Esophagus squamous epithelium (tissue), 5 donors: ENCODE measurements at places on chromosomes 12 and 14.

DNA sequence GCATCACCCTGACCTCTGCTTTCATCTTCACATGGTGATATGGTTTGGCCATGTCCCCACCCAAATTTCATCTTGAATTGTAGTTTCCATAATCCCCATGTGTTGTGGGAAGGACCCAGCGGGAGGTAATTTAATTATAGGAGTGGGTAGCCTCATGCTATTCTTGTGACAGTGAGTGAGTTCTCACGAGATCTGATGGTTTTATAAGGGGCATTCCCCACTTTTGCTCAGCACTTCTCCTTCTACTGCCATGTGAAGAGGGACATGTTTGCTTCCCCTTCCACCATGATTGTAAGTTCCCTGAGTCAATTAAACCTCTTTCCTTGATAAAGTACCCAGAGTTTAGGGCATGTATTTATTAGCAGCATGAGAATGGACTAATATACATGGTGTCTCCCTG lies 38.2 kb downstream of the TMBIM6 start:
- no peak for DNase-seq

GRCh38 chr14:90235179-90235976 lies 21.0 kb upstream of the PSMC1 start:
- DNase-seq = no peak

DNA sequence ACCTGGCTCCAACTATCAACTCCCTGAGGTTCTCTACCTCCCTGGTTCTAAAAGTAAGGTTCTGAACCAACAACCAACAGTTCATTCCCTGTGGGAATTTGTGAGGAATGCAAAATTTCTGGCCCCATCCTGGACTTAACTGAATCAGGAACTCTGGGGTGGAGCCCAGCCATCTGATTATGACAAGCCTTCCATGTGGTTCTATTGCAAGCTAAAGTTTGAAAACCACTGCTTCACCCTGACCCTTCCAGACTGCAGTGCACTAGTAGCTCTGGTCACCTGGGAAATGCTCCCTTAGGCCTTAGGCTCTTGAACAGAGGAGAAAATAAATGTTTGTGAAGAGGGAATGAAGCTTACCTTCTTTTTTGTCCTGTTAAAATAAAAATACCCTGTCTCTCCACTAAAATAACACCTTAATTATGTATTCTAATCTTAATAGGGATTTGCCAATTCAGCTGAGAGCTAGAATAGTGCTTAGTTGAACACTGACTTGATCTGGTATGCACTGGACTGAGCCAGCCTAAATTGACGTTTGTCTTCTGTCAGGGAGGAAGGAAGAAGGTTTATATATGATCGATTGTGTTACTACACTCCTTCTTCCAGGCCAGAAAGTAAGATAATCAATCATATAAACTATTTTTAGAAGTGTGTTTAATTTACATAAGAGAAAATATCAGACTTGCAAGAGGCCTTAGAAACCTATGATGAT lies 39.1 kb upstream of the DDHD1 start:
- DNase-seq = no peak

DNA sequence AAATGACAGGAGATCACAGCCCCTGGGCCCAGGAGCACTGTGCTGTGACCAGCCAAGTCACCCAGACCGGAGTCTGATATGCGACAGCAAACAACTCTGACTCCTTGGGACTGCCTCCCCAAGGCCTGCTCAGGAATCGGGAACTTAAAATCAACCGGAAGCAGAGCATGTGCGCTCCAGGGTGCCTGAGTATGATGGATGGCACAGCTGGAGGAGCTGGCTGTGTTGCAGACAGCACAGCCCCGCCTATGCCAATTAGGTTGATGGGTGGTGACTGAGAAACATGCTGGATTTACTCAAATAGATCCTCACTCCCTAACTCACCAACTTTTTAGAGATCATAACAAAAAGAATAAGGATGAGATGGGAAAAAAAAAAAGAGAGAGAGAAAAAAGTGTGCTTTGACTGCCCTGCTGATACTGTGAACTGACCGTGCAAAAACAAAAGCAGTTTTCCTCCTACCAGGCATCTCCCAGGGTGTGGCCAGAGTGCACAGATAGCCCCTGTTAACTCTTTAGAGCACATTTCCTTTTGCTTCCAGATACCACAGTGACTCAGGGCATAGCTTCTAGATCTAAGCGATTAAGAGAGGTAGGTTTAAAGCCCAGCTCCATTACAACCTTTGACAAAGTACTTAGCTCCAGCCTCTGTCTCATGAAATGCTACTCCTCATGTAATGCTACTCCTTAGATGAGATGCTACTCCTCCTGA lies 27.4 kb upstream of the STON2 start:
- DNase-seq = no peak

GRCh38 chr12:32895688-32896431 lies 717 bp downstream of the PKP2 start:
- DNase-seq = no peak

DNA sequence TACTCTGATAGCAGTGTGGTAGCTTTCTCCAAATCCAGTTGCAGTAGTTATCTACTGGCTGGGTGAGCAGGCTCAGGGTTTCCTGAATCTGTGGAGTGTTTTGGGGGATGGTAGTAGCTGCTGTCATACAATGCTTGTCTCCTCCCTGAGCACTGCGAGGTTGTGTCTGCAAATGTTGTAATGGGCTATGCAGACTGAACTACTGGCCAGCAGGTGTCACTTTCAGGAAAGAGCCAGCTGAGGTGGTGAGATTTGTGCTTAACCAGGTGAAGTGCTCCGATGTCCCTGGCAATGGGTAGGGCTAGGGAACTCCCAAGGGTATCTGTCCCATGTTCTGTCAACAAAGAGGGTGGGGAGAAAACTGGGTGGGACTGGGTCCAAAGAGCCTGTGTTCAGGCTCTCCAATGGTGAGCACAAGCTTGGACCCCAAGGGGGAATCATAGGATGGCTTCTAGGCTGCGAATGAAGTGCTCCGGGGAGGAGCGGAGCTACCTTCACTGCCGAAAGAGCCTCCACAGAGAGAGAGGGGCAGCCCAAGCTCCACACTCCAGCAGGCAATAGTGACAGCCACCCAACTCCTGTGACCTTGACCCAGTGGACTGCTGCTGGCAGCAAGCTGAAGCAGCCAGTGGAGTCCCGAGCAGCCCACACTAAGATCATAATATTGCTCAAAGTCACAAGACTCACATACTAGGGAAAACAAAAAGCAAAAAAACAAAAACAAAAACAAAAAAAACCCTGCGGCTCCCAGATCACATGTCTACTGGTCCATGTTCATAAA lies 1324.0 kb upstream of the USP15 start:
- no peak for DNase-seq

GRCh38 chr12:51242120-51242519 lies 3.5 kb downstream of the DAZAP2 start:
- DNase-seq = no peak

DNA sequence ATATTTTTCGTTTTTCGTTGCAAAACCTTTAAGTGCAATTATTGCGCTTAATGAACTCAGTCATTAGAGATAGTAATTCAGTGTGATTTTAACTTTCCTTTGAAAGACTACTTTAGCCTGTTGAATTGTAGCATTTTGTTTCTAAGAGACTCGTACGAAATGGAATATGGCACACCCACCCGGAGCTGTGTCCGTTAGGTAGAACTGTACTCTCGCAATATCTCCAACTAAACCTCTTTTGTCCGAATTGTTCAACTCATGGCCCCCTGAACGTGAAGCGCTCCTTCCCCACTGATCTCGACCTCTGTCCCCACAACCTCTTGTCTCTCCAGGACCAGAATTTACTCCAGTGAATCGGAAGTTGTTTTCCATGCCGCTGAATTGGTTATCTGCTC lies 800 bp downstream of the PCNX4 start:
- no peak for DNase-seq

DNA sequence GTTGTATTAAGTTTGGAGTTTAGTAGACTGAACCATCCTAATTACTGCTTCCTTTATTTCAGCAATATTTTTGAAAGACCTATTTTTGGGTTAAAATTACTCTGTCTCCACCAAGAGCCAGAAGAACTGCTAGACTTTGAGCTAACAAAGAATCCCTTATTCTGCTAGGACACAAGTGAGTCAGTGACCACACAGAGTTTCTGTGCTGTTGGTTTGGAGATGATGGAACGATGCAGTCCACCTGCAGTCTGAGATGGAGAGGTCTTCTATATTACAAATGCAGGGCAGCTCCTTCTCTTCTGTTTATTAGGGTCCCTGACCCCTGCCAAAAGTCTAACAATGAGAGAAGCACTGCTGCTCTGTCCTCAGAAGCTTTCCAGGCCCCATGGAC lies 6.7 kb upstream of the STXBP6 start:
- no peak for DNase-seq

DNA sequence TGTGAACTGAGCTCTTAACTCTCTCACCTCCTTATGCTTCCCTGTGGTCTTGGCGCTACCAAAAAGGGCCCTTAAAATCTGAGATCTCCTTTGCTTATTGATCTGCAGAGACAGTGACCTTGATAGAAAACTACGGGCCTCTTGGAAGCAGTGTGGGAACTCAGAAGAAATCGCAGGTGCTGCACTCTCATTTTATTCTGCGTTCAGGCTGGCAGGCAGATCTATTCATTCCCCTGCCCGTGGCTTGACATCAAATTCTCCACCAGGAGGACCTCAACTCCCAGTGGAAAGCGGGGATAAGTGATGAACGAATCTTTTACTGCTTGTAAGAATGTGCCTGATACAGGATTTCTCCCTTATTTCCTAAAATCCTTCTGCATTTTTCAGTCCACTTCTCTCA lies 143.2 kb upstream of the SEL1L start:
- DNase-seq = no peak
